Endodermal cell (in vitro differentiated cells): ENCODE measurements at places on chromosomes 12 and 14. TPM values are rescaled to one million over a fixed set of nuclear protein-coding genes. Genes with fewer than 3 reads are reported as not detected.

DNA sequence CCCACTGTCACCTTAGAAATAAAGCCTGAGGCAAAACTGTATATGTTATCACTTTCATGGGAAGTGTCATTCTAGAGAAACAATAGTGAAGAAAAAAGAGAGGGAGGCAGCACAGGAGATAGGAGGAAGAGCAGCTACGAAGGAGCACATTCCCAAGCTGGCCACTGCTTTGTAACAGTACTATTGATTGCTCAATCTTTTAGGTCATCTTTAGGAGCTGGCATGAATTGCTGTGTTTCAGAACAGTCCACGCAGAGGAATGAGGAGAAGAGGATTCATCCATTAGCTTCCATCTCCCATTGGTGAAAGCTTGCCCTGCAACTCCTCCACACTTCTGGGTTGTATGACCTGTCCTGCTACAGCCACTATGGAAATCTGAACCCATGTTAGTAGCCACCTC is 372.5 kb upstream of the DDHD1 start:
- no peak overlapping the region for H3K27ac ChIP-seq
- H3K36me3 ChIP-seq: no peaks in the 10 kb centered on the region
- peaks cover 5% of the 10 kb centered on the region for H3K4me1 ChIP-seq
- no peak for DNase-seq
- no peaks in the 10 kb centered on the region for H3K27me3 ChIP-seq
- H3K4me3 ChIP-seq: no peak overlapping the region

- H3K27me3 ChIP-seq: peaks cover 18% of the 10 kb centered on the region
- no peak overlapping the region for H3K4me3 ChIP-seq
- peak; percentile 51 for DNase-seq
These were observed 86.5 kb downstream of the CAND1 start for GRCh38 chr12:67355428-67356379.

DNA sequence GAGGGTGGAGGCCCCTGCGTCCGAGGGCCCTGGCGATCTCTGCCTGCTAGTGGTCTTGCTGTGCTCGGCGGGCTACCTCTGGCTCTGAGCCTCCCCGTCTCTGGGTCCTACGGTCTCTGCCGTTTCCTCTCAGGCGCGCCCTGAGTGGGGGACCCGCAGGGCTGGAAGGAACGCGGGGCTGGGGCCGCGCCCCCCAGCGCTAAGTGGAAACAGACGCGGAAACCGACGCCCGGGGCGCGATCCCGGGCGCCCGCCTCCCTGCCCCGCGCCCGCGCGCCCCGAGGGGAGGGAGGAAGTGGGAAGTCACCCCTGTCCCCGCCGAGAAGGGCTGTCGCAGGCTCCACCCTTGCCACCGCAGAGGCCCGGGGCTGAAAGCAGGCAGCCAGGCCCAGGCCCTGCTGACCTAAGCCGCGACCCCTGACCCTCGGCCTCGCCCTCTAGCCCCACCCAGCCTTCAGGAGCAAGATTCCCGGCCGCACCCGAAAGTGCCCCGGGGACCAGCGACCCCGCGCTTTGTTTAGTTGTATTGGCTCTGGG is 831 bp downstream of the CRIP1 start:
- no peak overlapping the region for H3K4me3 ChIP-seq
- H3K27me3 ChIP-seq: peaks cover 47% of the 10 kb centered on the region
- no peak for DNase-seq
- no peaks in the 10 kb centered on the region for H3K36me3 ChIP-seq

DNA sequence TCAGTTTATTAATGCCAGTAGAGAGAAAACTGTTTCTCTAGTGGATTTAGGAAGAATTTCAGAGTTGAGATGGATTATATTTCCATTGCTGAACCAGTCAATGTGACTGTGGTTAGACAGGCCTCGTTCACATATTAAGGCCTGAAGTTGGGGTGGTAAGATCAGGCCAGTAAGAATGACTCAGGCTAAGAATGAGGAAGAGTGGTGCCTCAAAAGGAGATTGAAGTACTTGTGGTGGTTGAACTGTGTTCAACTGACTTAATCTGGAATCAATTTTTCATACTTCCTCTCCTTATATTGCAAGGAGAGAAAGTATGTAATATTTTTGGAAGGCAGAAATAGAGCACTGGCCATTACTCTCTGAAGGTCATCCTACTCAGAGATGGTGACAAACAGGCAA is 37.8 kb upstream of the ATF7IP start:
- H3K36me3 ChIP-seq: no peaks in the 10 kb centered on the region
- no peaks in the 10 kb centered on the region for H3K4me1 ChIP-seq
- DNase-seq: no peak
- no peaks in the 10 kb centered on the region for H3K27me3 ChIP-seq

GRCh38 chr12:99529966-99530365 is 117.6 kb upstream of the GARIN6 start:
- no peak for DNase-seq
- H3K4me1 ChIP-seq: no peaks in the 10 kb centered on the region
- no peaks in the 10 kb centered on the region for H3K27me3 ChIP-seq
- H3K4me3 ChIP-seq: no peak overlapping the region

- H3K4me3 ChIP-seq: peak overlapping the region; percentile 79
- H3K27ac ChIP-seq: no peak overlapping the region
- H3K4me1 ChIP-seq: no peaks in the 10 kb centered on the region
- peak; percentile 71 for DNase-seq
- H3K36me3 ChIP-seq: no peaks in the 10 kb centered on the region
- peaks cover 40% of the 10 kb centered on the region for H3K27me3 ChIP-seq
These were observed 826 bp downstream of the PRKCH start for GRCh38 chr14:61322011-61322798.

- no peak overlapping the region for H3K27ac ChIP-seq
- no peaks in the 10 kb centered on the region for H3K36me3 ChIP-seq
- peaks cover 3% of the 10 kb centered on the region for H3K4me1 ChIP-seq
- no peak overlapping the region for H3K4me3 ChIP-seq
- H3K27me3 ChIP-seq: no peaks in the 10 kb centered on the region
These were observed 18.8 kb upstream of the GAS2L3 start for GRCh38 chr12:100554608-100555077.

DNA sequence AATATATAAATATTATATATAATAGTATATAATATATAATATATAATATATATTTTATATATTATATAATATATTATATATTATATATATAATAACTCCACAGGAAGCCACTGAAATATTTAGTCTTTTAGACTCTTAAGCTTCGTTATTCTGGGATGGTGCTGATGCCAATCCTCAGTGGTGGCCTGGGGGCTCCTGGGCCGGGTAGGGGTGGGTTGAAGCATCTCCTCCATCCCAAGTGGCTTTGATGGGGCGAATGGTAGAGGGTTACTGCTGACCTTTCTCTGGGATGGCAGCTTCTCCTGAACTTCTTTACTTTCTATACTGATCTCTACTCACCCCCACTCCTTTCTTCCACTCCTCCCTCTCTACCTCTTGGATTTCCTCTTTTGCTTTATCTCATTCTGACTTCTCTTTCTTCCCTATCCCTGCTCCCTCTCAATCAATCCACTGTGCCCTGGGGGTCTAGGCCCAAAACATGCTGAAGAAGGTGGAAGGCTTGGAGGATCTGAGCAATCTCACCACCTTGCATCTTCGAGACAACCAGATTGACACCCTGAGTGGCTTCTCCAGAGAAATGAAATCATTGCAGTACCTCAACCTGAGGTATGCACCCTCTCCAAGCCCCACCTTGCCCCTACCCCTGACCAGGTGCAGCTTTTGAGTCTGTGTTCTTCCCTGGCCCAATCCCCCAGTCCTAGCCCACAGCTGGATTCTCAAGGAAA is 4.8 kb upstream of the ENO2 start:
- H3K27me3 ChIP-seq: peaks cover 11% of the 10 kb centered on the region
- H3K27ac ChIP-seq: no peak overlapping the region
- no peaks in the 10 kb centered on the region for H3K36me3 ChIP-seq
- H3K4me1 ChIP-seq: no peaks in the 10 kb centered on the region
- DNase-seq: no peak

The AKAP3 gene
- total RNA-seq: 0.69 to 0.86 TPM (median 0.75 TPM) in 3 replicates

The ASCL4 gene
- total RNA-seq: not detected in 3 replicates

The OVCH1 gene
- total RNA-seq: 0.13 TPM in 1 of 3 replicates, not detected in the others
